ENCODE measurements at places on chromosomes 5 and 9.
A peak's percentile ranks its signal among the peaks of the same experiment; 100 is the strongest.

DNA sequence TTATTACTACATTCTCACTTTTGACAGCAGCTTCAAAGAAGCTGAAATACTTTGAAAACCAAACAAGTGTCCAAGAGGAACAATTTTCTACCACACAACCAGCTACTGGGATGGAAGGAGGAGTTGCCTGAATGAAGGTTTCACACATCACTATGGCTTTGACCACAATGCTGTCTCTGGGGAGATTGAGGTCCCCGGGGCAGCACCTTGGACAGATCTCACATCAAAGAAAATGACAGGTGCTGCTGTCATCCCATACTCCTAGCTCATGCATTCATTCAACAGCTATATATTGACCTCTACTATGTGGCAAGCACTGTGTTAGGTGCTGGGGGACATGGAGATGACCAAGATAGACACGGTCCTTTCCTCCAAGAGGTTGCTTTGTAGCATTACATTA is 233.2 kb upstream of the RASEF start:
- no peak for DNase-seq

DNA sequence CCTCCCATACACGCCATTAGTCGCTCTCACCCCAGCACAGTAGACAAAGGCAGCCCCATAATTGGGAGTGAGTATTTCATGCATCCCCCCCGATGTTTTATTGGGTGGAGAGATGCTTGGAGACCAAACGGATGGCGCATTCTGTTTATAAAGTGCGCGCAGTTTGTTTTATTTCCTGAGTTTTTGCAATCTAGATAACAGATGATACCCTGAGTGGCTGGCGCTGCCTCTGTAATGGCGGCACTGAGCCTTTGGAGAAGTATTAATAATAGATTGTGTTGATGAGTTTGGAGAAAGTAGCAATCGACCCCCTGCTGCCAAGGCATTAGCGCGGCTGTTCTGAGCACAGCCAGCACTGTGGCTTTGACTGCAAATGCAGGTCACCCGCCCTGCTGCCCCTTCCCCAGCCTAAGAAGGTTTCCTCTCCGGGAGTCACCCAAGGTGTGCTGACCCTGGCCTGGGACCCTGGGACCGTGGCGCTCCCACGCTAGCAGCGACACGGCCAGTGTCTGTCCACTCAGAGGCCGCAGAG is 74.3 kb downstream of the LMX1B start:
- no peak for DNase-seq

GRCh38 chr9:131260751-131261452 is 15.4 kb downstream of the FAM78A start:
- DNase-seq, result no peak

DNA sequence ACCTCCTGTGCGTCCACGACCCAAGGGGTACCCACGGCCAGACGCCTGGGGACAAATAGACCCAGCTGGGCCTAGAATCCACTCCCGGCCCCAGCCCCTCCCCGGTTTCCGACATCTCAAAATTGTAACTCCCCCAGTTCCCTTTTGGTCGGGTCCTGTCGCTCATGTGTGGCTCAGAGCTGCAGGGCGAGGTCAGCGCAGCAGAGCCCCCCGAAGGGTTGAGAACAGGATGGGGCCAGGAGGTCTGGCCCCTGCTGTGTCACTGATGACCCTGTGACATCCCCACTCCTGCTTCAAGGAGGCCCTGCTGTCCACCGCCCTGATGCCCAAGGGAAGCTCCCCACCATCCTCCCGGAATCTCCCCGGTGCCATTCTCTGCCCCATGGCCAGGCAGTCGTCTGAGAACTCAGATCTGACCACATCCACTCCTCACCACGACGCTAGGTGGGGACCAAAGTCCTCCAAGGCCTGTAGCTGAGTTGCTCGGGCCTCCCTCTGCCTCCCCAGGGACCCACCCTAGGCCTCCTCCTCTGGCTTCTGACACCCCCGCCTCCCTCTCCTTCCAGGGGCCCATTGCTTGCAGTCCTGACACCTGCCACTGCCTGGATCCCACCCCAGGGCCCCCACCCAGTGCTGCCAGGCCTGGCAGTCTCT is 3.9 kb downstream of the SLC9A3 start:
- no peak for DNase-seq

GRCh38 chr5:147450606-147451005 is 59.3 kb downstream of the DPYSL3 start:
- DNase-seq, result no peak

- no peak for DNase-seq
Measured at GRCh38 chr5:96885518-96886338, 9.4 kb downstream of the ERAP2 start.

DNA sequence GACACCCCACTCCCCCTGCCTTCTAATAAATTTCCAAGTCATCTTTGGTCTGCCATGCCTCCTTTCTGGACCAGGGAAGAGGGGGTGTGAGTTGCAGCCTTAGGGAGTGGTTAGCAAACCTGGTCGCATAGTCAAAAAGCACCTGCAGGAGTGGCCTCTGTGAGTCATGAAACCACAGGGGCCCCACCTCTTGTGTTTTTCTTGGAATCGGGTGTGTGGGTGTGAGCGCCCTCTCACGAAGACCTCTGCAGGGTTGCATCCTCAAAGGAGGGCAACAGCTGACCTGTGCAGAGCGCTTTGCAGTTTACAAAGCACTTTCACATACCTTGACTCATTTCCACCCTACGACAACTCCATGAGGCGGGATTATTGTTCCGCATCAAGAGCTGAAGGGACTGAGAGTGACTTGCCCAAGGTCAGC is 36.8 kb upstream of the TEX48 start:
- DNase-seq, result no peak

DNA sequence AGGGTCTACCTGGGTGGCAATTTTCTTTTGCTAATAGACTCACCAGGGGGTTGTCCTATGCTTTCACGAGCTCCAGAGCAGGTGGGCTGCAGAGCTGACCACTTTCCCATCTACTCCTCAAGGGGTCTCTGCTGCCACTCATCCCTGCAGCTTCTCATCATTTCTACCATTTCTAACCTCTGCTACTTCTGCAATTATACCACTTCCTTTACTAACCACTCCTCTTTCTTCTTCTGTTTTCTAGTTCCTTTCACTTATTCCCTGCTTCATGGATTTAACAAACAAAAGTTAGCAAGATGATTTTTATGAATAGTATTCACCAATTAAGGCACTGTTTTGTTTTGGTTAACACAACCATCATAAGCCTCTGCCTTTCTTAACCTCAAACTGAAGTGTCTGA is 34.5 kb upstream of the NIPBL start:
- DNase-seq, result no peak

DNA sequence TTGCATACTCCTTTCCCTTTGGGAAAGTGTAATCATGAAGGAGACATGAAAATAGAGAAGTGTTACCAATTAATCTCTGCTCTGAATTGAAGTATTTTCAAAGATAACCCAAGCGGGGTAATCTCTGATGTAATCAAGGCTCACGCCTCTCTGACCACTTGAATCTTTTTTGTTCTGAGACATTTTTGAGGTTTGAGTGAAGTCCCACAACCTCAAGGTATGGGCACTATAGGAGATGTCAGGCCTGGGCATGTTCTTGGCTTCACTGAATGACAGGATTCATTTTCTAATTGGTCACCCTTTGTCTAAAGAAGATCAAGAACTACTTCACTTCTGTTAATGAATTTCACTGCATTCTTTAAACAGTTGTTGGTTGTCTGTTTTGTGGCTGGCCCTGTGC is 23.7 kb downstream of the ENHO start:
- DNase-seq, result no peak

DNA sequence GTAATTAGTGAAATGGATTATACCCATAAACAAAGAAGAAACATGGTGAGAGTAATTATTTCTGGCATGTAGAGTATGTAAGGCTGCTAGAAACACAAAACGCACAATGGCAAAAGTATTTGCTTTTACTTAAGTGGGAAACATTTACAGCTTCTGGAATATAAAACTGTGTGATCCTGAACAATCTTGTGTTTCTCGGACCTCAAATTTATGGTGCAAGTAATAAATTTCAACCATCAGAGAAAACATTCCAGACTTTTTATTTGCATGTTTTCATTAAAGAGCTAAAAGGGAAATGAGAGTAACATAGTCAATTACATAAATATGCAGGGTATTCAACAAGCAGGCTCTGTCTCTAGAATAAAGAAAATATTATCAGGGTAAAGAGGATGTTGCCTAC is 17.2 kb upstream of the PRR16 start:
- DNase-seq, result peak; percentile 88

DNA sequence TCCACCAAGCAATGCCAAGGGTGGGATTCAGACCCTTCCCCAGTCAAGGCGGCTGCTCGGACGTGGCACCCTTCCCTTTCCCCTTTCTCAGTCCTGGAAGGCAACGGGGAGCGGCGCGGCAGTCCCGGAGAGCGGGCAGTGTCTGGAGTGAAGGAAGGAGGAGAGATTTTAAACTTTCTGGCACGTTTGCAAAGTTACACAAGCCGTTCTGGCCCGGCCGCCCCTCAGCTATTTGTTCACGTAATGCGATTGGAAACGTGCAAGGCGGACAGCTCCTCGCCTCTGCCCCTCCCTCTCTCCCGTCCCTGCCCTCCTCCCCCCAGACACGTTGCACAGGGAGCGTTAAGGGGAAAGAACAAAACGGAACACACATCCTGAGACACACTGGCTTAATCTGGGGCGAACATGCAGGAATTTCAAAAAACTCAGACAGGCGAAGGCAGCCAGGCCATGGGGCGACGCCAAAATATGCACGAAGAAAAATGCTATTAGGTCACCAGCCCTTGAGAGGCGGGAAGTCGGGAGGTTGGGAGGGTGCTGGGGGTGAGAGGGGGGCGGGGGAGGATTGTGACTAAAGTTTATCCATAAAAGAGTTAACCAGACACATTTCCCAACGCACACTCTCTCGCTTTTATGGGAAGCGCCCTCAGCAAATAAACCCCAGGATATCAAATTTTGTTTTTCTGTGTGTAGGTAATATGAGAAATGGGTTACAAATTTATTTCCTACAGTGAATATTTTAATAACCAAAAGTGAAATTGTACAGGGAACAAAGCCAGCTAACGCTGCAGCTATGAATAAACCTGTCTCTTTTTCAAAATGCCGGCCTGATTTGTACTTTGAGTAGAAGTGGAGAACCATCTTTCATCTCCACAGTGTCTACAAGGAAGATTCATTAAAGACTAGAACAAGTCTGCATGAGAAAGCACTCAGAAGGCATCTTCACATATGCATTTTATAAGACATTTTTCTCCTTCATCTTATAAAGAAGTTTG is at the start of gene LOX:
Gene LOX (minus strand): TSS at position 144 of the 995 bp plus-strand sequence. CDS start 274 bp downstream, outside the sequence.
- DNase-seq, result peak; percentile 99

DNA sequence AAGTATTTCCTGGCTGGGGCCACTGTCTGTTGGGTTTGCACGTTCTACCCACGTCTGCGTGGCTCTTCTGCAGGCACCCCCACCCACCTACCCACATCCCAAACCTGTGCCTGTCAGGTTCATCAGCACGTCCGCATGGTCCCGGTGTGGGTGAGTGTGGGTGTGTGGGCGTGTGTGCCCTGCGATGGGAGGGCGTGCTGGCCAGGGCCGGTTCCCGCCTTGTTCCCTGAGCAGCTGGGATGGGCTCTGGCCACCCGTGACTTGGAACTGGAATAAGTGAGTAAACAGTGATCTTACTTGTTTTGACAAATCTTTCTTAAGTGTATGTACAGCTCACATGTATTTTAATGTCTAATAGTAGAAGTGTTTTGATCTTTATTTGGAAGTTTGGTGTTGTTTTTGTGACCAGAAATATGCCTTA is 20.4 kb downstream of the ERGIC1 start:
- DNase-seq, result no peak

- DNase-seq, result no peak
Measured at GRCh38 chr5:75260708-75261107, 24.0 kb upstream of the ANKRD31 start.

GRCh38 chr5:39566029-39566428 is 141.2 kb upstream of the DAB2 start:
- DNase-seq, result no peak

DNA sequence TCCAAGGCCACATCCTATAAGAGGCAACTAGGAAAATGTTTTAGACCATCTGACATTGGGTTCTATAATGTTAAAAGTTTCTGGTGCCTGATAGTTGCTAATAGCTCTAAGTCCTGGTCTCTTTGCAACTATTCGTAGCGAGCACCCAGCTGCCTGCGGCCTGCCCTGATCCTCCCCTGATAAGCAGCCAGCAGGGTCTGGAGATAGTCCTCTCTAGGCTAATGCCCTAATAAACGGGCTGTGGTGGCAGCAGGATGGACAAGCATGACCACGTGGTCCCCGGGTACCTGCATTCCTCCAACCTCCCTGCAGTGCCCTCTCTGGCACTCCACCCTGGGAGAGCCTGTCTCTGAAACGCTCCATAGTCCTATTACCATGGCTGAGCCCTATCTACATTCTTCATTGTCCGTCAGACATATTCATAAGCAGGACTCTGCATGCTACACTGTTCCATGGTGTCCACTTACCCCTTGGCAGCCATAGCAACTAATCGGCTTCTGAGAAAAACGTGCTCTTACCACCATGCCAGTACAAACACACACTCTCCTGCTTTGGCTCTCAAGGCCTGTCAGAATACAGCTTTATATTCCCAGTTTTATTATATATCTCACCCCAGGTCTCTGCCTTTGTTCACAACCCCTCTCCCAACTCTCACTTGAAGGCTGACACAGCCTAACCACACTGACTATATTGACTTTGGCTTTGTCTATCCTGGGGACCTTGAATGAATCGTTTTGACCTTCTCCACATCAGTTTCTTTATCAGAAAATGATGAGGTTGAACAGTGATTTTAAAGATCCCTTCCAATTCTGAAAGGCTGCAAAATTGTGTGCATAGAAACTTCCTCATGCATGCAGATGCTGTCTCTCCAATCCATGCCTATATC is 49.9 kb upstream of the DAPK1 start:
- no peak for DNase-seq

DNA sequence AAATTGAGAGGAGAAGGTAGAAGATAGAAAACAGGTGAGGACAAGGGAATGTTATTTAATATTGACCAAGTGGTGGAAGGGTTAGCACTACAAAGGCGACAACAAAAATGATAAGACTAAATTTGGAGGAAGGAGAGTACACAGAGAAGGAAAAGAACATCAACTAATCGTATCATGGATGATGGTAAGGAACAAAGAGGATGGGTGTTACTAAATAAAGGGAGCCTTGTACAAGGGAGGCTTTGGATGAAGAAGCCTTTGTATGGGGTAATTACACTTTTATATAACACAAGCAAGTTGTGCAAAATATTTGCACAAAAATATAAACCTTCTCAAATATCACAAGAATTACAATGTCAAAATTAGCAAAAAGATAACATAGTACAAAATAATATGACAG is 125.7 kb downstream of the ZNF608 start:
- no peak for DNase-seq
